ENCODE measurements at places on chromosomes 1 and 21. TPM values are rescaled to one million over a fixed set of nuclear protein-coding genes. Genes with fewer than 3 reads are reported as not detected.

MECR gene
- 23.5 TPM for total RNA-seq

TMEM52 gene
- not detected for total RNA-seq

TDRD5 gene
- not detected for total RNA-seq

ZBTB8A gene
- total RNA-seq, result 0.18 TPM

CDCA8 gene
- total RNA-seq, result 97.3 TPM

PDZK1 gene
- 0.78 TPM for total RNA-seq

OR2L3 gene
- total RNA-seq, result not detected

LCE1A gene
- not detected for total RNA-seq

AMIGO1 gene
- 1.6 TPM for total RNA-seq

SLC16A1 gene
- 53.0 TPM for total RNA-seq

AMY1A gene
- not detected for total RNA-seq

DISP3 gene
- 0.55 TPM for total RNA-seq

KIF17 gene
- not detected for total RNA-seq

F3 gene
- not detected for total RNA-seq

LAPTM5 gene
- total RNA-seq, result 407 TPM

MMP23B gene
- total RNA-seq, result 2.0 TPM

SH2D5 gene
- 0.05 TPM for total RNA-seq

Measured in activated CD8-positive, alpha-beta T cell treated with anti-CD3 and anti-CD28 coated beads, Interleukin-2, amount 10 ng/mL, durations not matched to agents 7 days and 5 days (primary cell).